ENCODE measurements at places on chromosomes 13 and 19. TPM values are rescaled to one million over a fixed set of nuclear protein-coding genes. Genes with fewer than 3 reads are reported as not detected.

Gene SGCG
- polyA plus RNA-seq, result 5.2 TPM

Gene SERP2
- 10.5 TPM for polyA plus RNA-seq

Gene SHISA2
- 68.7 TPM for polyA plus RNA-seq

Gene IL17D
- 10.9 TPM for polyA plus RNA-seq

Gene LRG1
- 1.1 TPM for polyA plus RNA-seq

Gene MBD3L2
- polyA plus RNA-seq, result not detected

Gene RFPL4AL1
- polyA plus RNA-seq, result not detected

Gene ZNF446
- polyA plus RNA-seq, result 15.1 TPM

Gene ZNF600
- 8.8 TPM for polyA plus RNA-seq

Gene LYL1
- polyA plus RNA-seq, result 4.6 TPM

Gene FXYD7
- polyA plus RNA-seq, result 1.1 TPM

Gene ATP1A3
- polyA plus RNA-seq, result 0.30 TPM

Gene MUC16
- 0.07 TPM for polyA plus RNA-seq
